ENCODE measurements at places on chromosomes 11 and 22.

- DNase-seq: no peak
Measured at GRCh38 chr11:7892059-7892699, 38.9 kb downstream of the OR10A6 start.

DNA sequence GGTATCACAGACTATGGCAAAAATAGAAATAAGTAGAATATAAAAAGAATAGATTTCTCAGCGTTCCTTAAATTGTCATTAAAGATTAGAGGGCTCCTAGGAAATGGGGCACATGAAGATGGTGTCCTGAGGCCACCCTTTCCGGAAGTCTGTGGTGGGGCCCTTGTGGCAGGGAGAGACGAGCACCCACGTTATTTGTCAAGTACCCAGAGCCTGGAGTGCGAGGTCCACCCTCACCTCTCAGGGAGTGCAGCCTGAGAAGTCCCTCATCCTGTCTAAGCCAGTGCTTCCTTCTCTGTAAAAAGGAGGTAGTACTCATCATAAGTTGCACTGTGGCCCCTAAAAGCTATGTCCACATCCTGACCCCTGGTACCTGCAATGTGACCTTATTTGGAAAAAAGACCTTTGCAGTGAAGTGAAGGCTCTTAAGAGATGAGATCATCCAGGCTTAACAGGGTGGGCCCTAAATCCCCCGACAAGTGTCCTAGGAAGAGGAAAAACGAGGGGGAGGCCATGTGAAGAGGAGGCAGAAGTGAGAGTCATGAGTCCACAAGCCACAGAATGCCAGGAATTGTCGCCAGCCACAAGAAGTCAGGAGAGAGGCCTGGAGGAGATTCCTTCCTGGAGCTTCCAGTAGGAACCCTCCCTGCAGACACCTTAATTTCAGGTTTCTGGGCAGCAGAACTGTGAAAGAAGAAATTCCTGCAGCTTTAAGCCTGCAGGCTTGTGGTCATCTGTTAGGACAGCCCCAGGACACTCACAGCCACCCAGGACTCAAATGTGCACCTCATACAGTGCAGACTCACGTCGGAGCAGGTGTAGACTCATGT is 76.8 kb upstream of the CCND1 start:
- DNase-seq: peak; percentile 61

GRCh38 chr22:46453829-46454503 is 83.5 kb downstream of the CELSR1 start:
- no peak for DNase-seq

GRCh38 chr11:1281326-1281973 is 28.0 kb downstream of the TOLLIP start:
- DNase-seq: no peak

DNA sequence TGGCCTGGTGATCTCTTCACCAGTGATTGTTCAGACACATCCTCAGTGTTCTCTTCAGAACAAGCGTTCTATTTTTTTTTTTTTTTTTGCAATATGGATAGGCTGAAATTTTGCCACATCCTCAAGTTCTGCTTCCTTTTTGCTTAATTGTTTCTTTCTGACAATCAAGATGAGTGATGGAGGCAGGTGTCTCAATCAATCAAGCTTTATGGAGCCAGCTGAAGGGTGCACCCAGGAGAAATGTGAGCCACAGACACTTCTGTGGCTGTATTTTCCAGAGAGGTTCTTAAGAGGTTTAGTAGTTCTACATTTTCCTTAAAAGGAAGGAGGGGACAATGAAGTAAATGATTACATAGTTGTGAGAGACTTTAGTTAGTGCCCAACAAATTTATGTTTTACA is 43.9 kb upstream of the ASPHD2 start:
- no peak for DNase-seq

Data from vagina (tissue), 2 donors.